ENCODE measurements at places on chromosomes 1 and 21.

GRCh38 chr1:205241366-205242030, 13.8 kb downstream of the TMCC2 start:
- DNase-seq = no peak

- DNase-seq = no peak
Observed at GRCh38 chr1:230425252-230426091, 660 bp downstream of the PGBD5 start.

- DNase-seq = peak; percentile 28
Observed at GRCh38 chr21:25421321-25422028, 185.8 kb downstream of the MRPL39 start.

DNA sequence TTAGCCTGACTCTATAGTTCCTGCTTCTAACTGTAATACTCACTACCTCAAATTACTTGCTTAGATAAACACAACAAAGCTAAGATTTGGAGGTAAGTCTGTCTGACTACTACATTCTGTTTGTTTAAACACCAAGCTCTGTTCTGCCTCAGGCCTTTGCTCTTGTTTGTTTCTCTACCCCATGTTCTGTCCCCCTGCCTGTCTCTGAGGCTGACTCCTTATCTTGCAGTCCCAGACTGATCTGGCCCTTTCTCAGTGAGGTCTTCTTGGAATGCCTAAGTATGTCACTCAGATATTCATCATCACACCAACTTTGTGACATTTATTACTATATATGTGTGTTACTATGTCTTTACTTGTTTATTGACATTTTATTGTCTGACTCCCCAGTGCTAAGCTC, 425.5 kb downstream of the LMO4 start:
- DNase-seq = no peak

- DNase-seq = no peak
Observed at GRCh38 chr1:167479331-167479979, 38.9 kb downstream of the CD247 start.

GRCh38 chr21:14486869-14487268, 59.2 kb downstream of the SAMSN1 start:
- no peak for DNase-seq

DNA sequence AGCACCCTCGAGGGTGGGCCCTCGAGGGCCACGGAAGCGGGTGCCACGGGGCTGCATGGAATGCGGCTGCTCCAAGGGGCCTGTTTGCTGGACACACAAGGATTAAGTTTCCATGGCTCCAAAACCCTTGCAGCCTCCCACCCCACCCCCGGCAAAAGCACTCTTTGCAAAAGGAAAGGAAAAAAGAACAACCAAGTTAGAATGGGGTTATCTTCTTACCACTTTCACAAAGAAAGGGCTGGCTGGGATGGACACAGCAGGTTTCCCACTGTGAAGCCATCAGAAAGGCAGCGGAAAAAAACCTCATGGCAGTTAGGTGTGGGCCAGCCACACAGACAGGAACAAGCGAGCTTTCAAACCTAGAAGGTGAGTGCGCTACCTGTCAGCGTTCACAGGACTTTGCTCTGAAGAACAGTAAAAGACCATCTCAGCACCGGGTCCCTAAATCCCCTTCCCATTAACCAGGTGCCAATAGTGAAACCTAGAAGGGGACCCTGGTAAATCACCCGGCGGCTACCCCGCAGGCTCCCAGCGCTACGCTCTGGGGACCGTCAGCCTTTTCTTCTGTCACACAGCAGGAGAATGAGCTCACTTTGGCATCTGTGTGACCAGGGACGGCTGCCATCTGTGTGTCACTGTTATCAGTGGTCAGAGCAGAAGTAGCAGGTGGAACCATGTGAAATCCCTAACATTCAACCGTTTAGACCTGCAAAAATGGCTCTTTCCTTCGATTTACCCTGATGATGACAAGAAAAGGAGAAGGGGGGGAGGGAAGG, 93.0 kb downstream of the SIM2 start:
- DNase-seq = no peak

DNA sequence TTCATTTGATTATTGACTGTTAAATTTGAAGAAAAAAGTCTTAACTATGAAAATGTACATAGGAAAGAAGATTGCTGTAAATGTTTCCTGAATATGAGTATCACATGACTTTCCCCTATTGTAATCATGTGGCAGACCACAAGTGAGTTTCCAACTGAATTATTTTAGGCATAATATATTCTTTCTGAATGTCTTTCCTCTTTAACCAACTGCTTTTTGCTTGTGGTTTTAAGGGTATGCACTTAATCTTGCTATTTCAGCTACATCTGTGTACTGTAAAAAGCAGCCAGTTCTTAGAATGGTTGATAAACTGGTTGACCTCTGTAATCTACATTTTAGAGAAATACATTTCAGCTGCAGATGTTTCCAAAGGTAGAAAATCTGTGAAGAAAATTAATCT, 400.7 kb downstream of the NEGR1 start:
- DNase-seq = no peak

DNA sequence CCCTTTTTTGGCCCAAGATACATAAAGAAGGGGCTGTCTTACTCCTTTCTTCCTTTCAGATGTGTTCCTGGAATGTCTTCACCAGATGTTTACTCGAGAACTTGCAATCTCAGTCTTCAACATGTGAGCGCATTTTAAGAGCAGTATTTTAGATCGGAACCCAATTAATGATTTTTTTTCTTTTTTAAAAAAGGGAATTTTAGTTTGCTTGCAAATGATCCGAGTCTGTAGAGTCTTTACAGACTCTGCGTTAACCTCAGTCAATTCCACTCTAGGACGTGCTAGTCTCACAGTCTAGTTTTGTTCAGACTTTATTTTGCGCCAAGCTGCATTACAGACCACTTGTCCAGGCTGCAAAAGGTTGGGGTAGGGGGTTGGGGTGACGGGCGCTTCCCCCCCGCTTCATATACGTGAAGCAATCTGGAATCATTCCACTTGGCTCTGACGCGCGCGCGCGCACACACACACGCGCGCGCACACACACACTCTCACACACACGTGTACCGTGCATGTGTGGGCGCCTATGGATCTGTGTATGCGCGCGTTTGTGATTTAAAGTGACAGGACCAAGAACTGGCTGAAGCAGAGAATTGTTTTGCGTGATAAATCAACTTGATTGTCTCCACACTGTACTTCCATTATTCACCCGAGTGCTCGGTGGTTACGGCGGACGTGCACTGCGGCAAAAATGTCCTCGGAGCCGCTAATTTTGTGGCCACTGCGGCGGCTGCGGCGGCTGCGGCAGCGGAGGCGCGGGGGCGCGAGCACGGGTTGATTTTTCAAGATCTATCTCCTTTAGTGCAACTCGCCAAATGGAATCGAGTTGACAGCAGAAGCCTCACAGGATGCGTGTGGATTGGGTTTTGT, 25.6 kb upstream of the NFIA start:
- DNase-seq = peak; percentile 50

- no peak for DNase-seq
Observed at GRCh38 chr1:42551180-42551579, 88.1 kb downstream of the CCDC30 start.

- no peak for DNase-seq
Observed at GRCh38 chr1:119715542-119715941, 3.8 kb downstream of the PHGDH start.

- no peak for DNase-seq
Observed at GRCh38 chr1:101166583-101167120, 70.2 kb upstream of the S1PR1 start.

DNA sequence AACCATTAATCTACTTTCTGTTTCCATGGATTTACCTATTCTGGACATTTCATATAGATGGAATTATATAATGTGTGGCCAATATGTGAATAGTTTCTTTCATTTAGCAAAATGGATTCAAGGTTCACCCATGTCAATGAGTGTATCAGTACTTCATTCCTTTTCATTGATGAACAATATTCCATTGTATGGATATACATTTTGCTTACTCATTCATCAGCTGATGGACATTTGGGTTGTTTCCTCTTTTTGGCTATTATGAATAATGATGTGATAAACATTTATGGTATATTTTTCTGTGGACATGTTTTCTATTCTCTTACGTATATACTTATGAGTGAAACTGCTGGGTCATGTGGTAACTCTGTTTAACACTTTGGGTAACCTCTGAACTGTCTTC, 97.8 kb downstream of the SCMH1 start:
- DNase-seq = no peak

GRCh38 chr1:151713044-151713443, 3.6 kb downstream of the CELF3 start:
- no peak for DNase-seq

- DNase-seq = no peak
Observed at GRCh38 chr1:243883551-243883950, 33.5 kb upstream of the AKT3 start.

GRCh38 chr1:203789966-203790365, 5.5 kb upstream of the ZBED6 start:
- DNase-seq = no peak

DNA sequence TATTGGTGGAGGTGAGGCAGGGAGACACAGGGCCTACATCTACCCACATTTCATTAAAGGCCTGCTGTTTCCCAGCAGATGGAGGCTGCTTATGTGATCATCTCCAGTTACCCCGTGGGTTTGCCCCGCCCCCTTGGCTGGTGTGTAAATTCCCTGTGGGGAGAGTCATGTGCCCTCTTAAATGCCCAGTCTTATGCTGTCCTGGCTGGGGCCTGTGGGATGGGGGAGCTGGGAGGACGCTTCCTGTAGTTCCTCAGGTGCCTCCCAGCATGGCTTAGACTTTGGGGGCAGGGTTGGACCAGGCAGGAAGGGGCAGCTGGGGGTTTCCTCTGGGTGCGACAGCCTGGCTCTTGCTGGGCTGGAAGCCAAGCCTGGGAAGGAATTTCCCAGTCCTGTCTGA, 15.5 kb upstream of the CITED4 start:
- no peak for DNase-seq

GRCh38 chr1:225498549-225499136, 70.8 kb upstream of the LBR start:
- no peak for DNase-seq

- no peak for DNase-seq
Observed at GRCh38 chr1:160570840-160571239, 8.5 kb downstream of the CD84 start.

DNA sequence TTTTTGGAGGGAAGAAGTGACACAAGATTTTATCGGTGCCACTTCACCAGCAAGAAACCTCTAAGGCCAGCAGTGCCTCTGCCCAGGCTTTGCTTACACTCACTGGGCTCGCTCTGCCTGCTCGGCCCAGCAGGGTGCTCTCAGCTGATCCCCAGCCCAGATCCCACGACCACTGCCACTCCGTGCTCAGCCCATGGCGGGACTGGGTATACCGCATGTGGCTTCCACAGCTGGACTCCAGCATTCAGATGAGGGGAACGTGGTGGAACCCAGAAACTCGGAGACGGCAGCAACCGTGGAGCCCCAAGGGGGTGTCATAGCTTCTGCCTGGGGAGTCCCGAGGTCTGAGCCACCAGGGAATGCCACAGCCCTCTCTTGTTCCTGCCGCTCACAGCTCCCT, 12.9 kb downstream of the USP25 start:
- DNase-seq = no peak

DNA sequence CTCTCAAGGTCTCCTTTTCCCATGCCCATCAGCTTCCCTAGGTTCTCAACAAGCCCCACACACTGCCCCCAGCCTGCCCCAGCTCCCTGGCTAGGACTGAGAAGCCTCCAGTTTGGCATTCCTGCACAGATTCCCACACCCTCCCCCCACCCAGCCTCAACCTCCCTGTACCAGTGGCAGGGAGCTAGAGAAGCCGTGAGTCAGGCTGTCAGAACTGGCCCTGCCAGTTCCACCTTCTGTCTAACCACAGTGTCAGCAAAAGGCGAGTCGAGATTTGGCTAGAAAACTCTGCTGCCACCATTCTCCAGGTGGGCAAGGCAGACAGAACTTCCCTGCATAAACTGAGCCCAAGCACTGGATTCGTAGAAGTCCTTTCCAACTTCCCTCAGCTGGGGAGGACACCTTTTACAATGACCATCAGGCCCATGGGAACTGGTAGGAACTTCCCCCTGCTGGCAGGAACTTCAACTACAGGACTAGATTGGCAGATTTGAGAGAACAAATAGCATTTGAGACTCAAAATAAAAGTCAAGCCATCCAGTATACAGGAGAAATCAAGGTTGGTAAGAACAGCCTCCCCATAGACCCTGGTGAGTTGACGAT, 31.0 kb downstream of the TNNT2 start:
- DNase-seq = no peak

DNA sequence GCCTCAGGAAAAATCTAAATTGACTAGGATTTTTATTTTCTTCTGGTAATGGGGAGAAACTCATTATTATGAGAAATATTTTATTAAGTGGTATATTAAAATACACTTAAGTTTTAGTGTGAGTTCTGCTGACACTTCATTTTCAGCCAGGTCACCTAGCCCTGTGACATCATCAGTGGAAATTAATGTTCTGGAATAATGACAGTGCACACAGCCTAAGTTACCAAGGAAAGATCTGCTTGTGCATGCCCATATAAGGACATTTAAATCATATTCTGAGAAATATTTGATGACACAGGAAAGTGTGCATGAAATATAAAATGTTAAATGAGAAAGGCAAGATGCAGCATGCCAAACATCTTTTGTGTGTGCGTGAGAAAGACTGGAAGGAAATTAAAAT, 102.0 kb downstream of the KIF14 start:
- DNase-seq = no peak

DNA sequence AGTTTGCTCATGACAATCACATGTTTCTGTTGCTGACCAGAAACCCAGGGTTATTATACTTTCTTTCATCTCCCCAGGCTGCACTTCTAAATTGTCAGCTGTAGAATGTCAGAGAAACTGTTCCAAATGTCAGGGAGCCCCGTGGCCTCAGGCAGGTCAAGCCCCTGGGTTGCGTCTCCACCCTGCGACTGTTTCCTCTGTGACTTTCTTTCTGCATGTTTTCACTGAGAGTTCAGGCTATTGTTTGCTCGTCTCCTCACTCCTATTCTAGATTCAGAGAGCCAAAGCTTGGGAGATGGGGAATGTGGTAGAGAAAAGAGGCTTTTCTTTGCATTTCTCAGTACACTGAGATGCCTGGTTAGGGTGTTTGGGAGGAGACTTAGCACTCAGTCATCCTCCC, 97.4 kb downstream of the CENPF start:
- DNase-seq = no peak

- no peak for DNase-seq
Observed at GRCh38 chr1:174623324-174624035, 175.7 kb downstream of the GPR52 start.

DNA sequence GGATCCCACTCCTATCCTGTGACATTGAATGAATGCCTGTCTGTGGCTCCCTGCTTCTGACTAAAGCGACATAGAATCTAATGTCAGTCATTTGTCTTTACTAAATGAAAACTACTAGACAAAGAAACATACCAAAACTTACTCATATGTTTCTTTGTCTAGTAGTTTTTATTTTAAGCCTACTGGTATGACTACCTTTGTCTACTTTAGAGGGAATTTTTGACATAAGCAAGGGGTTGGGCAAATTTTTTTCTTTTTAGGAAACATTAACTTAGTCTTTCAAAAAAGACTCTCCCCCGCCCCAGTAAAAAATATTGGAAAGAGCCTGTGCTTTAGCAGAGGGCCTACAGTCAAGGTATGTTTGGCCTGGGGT, 4.9 kb downstream of the NEK7 start:
- no peak for DNase-seq

GRCh38 chr1:234325878-234326496, 47.3 kb upstream of the COA6 start:
- no peak for DNase-seq

- DNase-seq = no peak
Observed at GRCh38 chr1:212141404-212141803, 105.9 kb downstream of the DTL start.
